ENCODE measurements at places on chromosomes 7 and 10.

GRCh38 chr10:78658645-78659597 is 409.8 kb upstream of the ZMIZ1 start:
- H3K4me1 ChIP-seq, result peaks cover 13% of the 10 kb centered on the region
- no peak overlapping the region for H3K27ac ChIP-seq
- H3K4me3 ChIP-seq, result no peak overlapping the region
- H3K27me3 ChIP-seq, result peaks cover 6% of the 10 kb centered on the region
- DNase-seq, result no peak

GRCh38 chr10:49761789-49762565 is at the start of gene OGDHL:
Gene OGDHL, minus strand, starts transcription at chr10:49762323. Its CDS starts 3,731 bp downstream, at chr10:49758592.
- peaks cover 51% of the 10 kb centered on the region for H3K27me3 ChIP-seq
- no peak within 1 kb of the TSS for H3K4me3 ChIP-seq

- H3K27ac ChIP-seq, result no peak overlapping the region
- peak overlapping the region; percentile 82 for H3K4me3 ChIP-seq
- no peaks in the 10 kb centered on the region for H3K36me3 ChIP-seq
- peaks cover 16% of the 10 kb centered on the region for H3K4me1 ChIP-seq
Observed at GRCh38 chr10:101065481-101066145, 3.8 kb downstream of the KAZALD1 start.

- H3K27ac ChIP-seq, result no peak overlapping the region
- H3K4me1 ChIP-seq, result no peaks in the 10 kb centered on the region
- no peak for DNase-seq
- no peaks in the 10 kb centered on the region for H3K36me3 ChIP-seq
- H3K27me3 ChIP-seq, result 0 out of 2 replicates have a peak, but pooled peaks cover 5% of the 10 kb centered on the region
Observed at GRCh38 chr10:18260310-18260922, 120.2 kb downstream of the CACNB2 start.
